Nephron progenitor cell (in vitro differentiated cells): ENCODE measurements at places on chromosomes 2 and 18.

- DNase-seq, result peak; percentile 79
These were observed 173.6 kb downstream of the SMAD7 start for GRCh38 chr18:48777026-48777743.

- no peak for DNase-seq
These were observed 194.9 kb upstream of the TNP1 start for GRCh38 chr2:217054791-217055190.

DNA sequence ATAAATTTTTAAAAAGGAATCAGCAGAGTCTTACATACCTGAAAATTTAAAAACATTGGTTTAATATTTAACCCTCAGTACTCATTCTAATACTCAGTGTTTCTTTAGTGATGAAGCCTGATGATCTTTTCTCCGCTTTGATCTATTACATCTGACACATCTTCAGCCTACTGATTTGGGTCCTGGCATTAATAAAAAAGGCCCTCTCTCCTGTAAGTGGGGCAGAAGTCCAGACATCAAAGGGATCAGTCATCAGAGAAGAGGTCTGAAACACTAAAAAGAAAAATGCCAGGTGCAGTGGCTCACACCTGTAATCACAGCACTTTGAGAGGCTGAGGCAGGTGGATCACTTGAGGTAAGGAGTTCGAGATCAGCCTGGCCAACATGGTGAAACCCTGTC is 581.1 kb upstream of the LRATD1 start:
- DNase-seq, result no peak

DNA sequence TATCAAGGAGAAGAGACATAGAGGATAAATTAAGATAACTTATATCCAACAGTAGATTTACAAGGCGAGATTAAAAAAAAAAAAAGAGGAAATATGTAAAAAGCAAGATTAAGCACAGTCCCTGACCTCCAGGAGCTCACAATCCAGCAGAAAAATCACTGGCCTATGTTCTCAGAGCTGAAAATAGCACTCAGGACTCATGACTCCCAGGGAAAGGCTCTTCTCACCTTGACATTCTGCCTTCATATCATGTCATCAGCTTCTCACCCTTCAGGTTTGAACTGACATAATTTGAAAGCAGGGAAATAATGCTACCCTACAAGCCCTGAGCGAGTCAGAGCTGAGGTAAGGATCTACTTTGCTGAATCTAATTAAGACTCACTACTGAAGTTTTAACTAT is 82.8 kb downstream of the L3MBTL4 start:
- no peak for DNase-seq

DNA sequence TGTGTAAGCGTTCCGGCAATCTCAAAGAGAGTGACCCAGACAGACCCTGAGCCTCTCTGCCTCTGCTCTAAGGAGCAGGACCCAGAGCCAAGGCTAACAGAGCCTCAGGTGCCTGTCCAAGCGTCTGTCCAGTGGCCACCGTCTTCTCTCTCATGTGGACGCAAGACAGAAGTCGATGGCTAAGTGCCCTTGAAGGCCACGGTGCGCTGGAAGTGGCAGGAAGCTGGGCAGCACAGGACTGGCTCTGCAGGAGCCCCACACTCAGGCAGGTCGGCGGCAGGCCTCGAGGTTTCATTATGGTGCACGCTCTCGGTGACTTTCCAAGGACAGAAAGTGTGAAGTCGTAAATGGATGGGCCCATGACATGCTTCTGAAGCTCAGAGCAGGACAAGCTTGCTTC is 49.1 kb downstream of the HDAC4 start:
- no peak for DNase-seq

DNA sequence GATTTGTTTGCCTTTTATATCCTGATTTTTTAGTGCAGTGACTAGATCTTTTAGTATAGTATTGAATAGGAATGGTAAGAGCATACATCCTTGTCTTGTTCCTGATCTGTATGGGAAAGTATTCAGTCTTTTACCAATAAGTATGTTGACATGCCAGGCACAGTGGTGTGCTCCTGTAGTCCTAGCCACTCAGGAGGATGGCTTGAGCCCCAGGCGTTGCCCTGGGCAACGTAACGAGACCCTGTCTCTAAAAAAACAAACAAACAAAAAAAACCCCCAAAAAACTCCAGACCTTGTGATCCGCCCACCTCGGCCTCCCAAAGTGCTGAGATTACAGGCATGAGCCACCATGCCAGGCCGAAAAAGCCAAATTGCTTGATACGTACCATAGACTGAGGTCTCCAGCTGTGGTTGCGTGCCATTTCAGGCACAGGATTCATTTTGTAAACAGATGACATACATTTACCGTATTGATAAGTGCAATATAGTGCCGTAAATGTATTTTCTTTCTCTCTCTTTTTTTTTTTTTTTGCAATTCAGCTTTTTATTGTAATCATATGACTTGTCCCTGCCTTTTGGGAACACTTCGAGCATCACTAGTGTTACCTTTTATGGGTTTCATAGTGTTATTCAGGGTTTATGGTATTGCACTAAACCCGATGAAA is 18.5 kb downstream of the BIRC6 start:
- DNase-seq, result no peak

GRCh38 chr2:64524604-64525316 is 632 bp downstream of the AFTPH start:
- DNase-seq, result peak; percentile 65

DNA sequence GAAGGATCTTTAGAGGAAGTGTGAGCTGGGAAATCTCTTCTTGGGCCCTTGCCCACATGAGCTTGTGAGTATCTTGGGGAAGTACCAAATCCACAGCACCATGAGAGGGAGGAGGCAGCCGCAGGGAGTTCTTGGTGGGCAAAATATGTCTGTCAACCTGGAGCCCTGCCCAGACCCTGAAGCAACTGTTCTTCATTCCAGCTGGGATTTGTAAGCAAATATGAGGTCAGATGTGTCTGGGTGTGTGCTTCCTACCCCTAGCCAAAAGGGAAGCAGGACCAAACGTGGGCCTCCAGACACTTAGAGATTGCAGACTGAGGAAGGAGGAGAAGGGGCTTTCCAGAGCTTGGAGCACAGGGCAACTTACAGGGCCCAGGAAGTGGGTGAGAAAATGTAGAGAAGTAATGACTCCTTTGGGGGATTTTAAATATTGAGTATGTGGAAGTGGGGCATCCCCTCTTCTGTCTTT is 41.9 kb downstream of the TMEM247 start:
- no peak for DNase-seq

DNA sequence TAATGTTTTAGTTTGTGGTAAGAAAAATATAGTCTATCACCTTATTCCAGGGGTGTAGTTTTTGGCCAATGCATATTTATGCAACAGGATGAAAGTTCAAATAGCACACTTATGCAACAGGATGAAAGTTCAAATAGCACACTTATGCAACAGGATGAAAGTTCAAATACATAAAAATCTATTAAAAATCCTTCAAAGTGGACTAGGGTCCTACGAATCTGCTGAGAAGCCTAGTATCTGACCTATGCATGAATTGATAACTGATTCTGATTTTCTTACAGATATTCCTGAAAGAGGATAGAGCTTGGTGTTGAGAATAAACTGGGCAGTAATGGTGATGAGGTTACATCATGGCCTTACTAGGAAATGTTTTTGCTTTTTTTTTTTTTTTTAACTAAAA is 2.8 kb downstream of the PECR start:
- no peak for DNase-seq

- DNase-seq, result peak; percentile 76
These were observed 95.0 kb downstream of the DGKD start for GRCh38 chr2:233449081-233449901.

DNA sequence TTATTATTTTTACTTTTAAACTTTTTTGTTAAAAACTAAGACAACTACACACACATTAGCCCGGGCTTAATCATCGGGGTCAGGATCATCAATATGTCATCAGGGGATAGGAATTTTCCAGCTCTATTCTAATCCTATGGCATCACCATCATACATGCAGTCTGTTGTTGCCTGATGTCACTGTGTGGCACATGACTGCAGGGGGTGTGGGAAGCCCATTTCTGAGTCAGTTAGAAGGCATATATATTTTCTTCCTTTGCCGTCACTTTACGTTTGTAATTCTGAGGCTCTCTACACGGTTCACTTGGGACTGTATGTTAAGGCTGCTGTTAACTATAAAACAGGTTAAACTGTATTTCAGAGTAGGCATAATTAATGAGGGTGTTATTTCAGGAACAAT is 144.4 kb upstream of the ITGA6 start:
- DNase-seq, result no peak

DNA sequence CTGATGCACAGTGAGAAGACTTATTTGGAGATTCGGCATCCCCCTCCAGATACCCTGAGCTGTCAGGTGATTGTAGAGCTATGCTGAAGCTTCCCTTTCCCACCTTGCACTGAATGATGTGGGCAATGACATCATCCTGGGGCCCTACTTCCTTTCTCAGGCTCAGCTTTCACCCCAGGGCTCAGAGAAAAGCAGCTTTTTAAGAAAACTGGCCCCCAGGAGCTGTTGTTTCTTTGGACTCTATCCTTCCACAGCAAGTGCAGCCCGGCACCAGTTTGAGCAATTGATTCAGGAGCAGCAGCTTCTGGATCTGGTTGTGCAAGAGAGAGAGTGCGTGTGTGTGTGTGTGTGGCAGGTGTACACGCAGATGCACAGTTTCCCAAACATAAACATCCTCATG is 251.3 kb downstream of the ANAPC1 start:
- no peak for DNase-seq

DNA sequence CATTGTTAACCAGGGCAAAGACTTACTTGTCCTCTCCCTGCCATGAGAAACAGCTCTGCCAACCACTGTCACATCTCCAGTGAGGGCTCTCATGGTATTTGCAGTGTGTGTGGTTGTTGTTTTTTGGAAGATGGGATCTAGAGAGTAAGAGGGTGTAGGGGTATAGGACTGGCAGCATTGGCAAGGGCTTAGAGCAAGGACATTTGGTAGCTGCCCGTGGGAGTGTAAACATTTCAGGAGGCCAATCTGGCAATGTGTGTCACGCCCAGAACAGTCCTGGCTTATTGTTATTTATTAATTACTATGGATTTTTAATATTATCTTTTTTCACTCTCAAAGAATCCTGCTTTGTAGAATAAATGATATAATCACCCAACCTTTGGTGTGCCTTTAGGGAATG is 90.5 kb downstream of the TMEM17 start:
- DNase-seq, result no peak

GRCh38 chr18:59684777-59685176 is 12.4 kb downstream of the CCBE1 start:
- DNase-seq, result no peak

GRCh38 chr2:207869784-207870778 is 100.4 kb upstream of the FZD5 start:
- no peak for DNase-seq

- no peak for DNase-seq
These were observed 218.0 kb upstream of the KCNJ3 start for GRCh38 chr2:154480521-154480920.

DNA sequence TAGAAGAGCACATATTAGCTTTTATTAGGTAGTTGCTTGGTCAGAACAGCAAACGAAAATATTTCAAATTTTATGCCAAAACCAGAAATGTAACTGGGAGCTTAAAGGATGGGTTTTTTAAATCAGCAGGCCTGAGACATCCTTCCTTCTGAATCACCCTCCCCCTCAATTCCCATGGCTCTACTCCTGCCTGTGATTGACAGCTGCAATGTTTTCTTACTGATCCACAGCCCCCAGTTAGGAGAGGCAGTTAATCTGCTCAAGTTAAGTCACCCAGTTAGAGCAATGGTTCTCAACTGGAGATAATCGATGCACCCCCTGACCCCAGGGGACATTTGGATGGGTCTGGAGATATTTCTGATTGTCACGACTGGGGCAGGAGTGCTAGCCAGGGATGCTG is 24.9 kb downstream of the KCTD18 start:
- DNase-seq, result no peak

DNA sequence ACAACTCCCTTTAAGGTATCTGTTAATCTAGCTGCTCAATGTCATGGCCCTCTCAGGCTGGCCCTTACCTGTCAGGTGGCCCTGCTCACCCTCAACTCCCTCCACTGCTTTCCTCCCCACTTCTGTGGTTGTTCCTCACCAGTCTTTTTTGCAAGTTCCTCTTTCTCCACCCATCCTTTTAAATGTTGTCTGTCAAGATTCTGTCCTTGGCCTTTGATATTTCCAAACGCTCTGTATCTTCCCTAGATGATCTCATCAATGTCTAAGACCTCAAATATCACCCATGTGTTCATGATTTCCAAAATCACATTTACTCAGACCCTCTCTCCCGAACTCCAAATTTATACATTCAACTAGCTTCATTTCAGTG is 3.5 kb downstream of the PTPN2 start:
- no peak for DNase-seq

DNA sequence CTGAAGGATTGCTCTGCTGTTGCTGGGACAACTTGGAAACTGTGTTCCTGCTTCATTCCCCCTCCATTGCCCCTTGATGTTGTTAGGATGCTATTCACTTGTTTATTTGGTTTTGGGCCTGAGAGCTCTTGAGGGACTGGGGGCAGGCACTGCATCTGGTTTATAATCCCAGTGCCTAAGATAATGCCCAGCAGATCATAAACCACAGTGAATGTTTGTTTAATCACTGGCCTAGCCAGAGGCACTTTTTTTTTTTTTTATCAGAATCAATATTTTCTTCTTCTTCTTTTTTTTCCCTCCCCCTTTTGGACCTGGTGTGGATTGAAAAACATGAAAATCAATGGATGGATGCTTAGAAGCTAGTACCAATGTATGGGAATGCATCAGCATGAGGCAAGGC is 38.1 kb downstream of the KCNS3 start:
- no peak for DNase-seq

DNA sequence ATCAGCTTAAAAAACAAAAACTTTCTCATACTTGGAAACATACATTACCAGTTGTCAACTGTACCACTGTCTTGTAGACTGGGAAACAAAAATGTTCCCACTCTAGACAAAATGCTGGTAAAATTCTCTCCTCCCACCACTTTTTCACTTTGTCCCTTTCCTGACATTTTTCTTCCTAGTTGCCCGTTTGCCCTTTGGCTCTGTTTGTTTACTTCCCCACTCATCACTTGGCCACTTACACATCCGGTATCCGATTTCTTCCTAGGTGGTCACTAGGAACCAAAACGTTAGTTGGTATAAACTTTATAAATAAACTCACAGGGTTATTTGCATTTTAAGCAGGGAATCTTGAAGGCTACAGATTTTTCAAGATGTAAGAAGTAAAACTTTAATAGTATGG is 84.9 kb downstream of the METTL4 start:
- DNase-seq, result no peak

DNA sequence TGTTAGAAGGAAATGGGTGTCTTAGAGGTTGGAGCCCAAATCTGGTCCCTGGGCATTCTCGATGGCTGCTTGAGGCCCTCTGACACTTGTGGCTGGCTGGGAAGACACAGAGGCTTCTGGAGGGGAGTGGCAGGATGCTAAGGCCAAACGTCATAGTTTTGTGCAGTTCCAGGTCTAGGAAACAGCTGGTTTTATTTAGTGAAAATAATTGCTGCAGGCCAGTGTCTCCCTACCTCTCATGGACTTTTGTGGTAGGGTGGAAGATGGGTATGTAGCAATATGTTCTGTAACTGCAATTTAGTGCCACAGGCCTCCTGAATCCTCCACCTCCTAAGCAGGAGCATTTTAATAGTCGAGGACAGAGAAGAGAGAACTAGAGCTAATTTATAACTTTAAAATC is 32.2 kb upstream of the SPRED2 start:
- no peak for DNase-seq
